IPS-NIHi11 (cell line): ENCODE measurements at places on chromosomes 11 and 22.

- DNase-seq: no peak
Observed at GRCh38 chr11:44488165-44488965, 77.1 kb upstream of the CD82 start.

DNA sequence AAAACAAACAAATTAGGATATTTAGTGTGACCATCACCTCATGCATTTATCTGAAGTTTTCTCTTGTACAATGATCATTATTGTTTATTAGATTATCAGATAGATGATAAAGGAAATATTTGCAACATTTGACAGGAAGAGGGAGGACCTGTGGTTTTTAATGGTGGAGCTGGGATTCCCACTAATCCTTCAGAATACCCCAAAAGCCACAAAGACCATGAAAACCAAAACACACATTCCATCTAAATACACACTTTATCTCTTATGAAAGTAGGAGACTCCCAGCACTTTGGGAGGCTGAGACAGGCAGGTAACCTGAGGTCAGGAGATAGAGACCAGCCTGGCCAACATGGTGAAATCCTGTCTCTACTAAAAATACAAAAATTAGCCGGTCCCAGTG, 7.6 kb upstream of the NDUFV1 start:
- DNase-seq: no peak

DNA sequence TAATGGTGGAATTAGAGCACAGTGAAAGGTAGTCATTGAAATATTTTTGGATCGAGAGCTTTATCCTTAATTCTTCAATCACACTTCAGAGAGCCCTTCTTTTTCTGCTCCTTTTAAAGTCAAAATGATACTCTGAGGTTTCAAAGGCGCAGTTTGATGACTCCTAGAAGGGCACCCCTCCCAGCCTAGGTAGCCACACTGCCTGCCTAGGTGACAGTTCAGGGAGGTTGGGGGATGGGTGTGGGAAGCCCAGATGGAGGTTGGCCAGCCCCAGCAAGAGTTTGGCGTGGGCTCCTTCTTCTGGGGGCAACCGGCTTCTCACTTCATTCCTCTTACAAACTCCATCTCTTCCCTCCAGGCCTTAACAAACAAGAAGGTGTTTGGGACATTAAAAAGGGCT, 28.6 kb upstream of the PHF21A start:
- no peak for DNase-seq

- DNase-seq: no peak
Observed at GRCh38 chr11:57801183-57801485, 39.5 kb downstream of the CTNND1 start.

DNA sequence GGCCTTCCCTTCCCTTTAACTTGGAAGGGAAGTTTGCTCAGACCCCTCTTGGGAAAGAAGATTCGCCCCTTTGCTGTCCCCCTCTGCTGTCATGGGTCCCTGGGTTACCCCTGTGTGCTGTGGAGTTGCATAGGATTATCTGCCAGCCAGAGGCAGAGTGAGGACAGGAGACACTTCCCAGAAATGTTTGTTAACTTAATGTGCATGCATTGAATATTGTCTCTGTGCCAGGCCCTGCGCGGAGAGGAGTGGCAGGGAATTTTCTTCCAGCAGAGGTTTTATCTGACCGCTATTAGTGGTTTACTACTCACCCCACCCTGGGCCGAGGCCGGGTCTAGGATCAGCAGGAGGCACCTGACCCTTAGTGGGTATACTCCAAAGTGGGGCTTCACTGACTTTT, 894.8 kb downstream of the TBC1D22A start:
- no peak for DNase-seq

DNA sequence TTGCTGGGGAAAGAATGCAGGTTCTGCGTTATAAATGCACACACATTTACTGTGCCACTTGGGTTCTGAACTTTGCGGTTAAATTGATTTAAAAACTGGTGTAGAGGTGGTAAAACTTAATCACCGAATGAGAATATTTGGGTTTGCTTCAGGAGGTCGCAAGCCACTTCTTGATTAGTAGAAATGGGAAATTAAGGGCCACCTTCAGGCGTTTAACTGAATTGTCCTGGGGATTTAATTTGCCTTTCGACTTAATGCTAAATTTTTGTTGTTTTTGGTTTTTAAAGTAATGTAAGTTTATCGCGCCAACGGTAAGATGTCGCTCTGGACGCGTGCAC, 459 bp upstream of the NCR3LG1 start:
- DNase-seq: no peak

GRCh38 chr22:39877079-39877845, 16.3 kb downstream of the ENTHD1 start:
- DNase-seq: no peak

DNA sequence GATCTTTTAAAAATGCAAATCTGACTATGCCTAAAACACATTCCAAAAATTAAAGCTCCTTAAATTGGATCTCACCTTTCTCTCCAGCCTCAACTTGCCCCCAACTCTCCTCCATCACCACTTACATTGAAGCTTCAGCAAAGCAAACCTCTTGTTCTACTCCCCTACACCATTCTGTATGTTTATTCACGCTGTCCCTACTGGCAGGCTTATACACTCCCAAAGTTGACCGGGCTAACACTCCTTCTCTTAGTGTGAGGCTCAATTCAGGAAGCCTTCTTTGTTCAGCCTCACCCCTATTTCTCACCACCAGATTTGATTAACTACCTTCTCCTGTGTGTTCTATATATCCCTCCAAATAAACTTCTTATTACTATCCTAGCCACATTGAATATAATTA, 1.8 kb upstream of the GDPD4 start:
- no peak for DNase-seq

- no peak for DNase-seq
Observed at GRCh38 chr11:3156661-3157311, 8.3 kb downstream of the OSBPL5 start.

- DNase-seq: no peak
Observed at GRCh38 chr11:100459811-100460210, 227.3 kb upstream of the ARHGAP42 start.

DNA sequence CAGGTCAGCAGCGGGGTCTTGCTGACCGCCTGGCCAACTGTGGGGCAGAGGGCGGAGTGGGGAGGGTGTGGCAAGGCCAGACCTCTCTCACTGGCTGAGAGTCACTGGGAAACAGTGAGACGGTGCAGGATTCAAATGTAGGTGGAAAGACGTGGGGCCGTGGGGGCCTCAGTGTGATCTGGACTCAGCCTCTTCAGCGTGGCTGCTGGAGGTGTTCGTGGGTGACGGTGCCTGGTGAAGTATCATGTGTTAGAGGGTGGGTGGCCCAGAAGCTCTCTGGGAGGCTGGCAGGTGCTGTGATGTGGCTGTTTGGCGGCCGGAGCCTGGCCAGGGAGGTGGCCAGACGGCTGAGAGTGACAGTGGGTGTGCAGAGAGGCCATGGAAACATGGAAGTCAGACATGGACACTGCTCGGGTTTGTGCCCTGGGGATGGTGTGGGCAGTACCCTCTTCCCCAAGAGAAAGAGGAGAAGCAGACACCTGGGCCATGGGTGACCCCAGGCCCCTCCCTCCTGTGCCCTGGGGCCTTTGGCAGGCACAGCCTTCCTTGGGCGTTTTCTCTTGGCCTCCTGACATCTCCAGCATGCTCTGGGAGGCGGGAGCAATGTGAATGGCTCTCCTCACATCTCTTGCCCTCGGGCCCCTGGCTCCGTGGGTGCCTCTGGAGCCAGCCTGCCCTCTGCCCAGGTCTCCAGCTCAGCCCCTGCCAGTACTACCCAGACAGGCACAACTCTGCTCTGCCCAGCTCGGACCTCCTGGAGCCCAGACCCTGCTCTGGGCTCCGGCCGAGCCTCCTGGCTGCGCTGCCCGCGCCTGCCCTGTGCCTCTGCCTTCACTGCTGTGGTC, 10.1 kb upstream of the ACR start:
- DNase-seq: no peak

- DNase-seq: no peak
Observed at GRCh38 chr11:105132716-105133511, 6.7 kb downstream of the CARD18 start.

DNA sequence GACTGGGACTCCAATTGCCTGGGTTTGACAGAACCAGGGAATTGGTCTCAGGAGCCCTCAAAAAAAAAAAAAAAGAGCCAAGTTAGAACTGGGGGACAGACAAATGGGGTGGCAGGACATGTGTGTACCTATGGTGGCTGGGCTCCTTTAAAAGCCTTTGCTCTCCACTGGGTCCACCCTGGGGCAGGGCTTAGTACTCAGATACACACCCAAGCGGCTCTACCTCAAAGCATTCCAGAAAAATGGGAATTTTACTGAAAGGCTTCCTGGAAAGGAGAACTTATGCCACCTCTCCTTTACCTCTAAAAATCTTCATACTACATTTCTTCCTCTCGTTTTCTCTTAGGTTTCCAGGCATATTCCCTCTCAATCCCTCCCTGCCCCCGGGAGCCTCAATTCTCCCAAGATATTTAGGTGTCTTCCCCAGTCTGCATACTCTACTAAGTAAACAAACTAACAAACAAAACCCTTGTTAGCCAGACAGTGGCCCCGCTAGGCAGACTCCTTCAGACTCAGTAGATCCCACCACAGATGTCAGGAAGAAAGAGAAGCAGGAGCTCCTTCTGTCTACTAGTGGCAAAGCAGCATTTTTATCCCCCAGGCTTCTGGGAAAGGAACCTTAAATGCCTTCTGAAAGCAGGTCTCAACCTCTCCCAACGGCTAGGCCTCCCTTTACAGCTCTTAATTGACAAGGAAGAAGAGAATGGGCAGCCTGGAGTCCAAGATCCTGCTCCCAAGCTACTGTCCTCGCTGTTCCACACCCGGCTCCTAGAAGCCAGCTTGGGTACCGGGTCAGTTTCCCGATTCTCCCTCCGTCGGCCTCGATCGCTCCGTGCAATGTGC, 653 bp downstream of the PCSK7 start:
- no peak for DNase-seq

DNA sequence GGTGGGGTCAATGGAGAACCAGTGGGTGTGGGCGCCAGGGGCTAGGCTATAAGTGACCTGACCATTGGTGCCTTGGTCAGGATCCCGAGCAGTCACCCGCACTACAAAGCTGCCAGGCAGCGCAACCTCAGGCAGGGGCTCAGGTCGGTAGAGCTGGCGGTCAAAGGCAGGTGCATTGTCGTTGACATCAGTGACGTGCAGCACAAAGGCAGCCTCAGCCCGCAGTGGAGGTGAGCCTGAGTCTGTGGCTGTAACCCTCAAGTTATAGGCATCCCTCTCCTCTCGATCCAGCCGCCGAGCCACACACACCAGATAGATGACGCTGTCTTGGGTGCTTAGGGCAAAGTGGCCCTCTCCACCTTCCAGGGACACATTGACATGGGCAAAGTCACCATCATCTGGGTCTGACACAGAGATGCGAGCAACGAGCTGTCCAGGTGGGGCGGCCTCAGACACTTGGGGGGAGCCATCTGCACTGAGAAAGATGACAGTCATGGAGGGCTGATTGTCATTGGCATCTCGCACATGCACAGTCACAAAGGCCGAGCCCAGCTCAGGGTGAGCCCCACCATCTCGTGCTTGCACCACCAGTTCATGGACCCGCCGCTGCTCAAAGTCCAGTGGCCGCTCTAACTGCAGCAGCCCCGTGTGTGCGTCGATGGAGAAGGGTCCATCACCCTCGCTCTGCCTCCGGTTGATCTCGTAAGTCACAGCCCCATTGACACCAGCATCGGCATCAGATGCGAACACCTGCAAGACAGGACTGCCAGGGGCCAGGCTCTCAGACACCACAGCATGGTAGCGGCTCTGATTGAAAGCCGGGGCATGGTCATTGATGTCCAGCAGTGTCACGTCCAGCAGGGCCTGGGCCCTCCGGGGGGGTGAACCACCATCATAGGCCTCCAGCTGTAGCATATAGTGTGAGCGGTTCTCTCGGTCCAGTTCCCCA, 15.3 kb downstream of the DCHS1 start:
- no peak for DNase-seq

DNA sequence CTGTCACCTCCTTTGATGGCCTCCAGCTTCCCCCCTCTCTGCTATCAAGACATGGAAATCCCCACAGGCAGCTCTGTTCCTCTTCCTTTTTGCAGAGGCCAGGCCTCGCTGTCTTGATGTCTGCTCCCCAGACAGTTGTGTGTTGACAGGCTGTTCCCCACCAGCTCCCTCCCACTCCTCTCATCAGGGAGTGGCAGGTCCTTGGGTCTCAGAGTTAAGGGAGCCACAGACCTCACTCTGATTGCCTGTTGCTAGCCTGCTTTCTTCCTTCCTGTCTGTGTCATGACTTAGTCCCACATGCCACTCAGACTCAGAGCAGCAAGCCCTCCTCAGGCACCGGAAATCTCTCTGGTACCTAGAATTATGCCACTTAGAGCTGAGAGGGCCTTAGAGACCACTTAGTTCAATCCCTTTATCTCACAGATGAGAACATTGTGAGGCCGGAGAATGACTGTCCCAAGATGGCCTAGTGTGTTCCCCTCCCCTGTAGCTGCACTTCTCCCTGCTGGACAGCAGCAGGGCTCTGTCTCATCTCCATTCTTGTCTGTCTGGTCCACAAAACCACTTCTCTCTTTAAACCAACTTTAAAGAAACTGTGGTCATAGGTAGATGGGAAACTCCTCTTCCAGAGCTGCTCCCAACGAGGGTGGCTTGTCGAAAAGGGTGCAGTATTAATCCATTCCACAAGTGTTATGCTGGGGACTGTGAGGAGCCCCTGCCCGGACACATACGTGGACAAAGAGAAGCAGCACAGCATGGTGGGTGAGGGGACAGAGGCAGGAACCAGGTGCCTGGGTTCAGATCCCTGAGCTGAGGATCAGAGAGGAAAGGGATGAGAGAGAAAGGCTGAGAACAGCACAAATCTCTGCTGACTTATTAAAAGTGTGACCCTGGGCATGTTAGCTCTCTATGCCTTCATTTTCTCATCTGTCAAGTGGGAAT, 4.2 kb downstream of the AMPD3 start:
- DNase-seq: no peak

GRCh38 chr11:130426837-130427341, 1.5 kb downstream of the ADAMTS8 start:
- no peak for DNase-seq

DNA sequence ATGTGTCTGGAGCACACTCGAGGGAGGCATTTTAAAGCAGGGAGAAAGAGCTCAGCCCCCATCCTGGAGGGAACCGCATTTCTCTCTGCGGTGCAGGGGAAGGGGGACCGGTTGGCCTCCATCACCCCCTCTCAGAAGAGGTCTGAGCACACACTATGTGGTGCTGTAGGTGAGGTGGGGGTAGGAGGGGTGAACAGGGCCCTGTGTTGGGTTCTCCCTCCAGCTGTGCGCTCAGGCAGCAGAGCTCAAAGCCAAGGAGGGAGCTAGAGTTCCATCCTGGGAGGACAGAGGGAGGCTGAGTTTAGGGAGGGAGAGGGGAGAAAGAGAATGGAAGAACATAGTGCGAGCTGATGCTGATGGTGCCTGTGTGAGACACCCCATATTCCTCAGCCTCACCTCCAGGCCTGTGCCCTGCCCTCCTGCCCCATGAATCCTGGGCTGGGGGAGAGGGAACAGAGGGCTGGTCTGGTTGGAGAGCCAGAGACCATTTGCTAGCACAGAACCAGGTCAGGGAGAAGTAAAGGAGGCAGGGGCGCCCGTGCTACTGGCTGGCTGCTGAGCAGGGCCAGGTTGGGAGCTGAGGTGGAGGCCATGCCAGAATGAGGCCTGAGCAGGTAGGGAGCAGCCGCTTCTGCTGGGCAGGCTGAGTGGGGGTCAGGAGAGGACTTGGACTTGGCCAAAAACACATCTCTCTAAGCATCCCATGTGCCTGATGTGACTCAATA, 43.7 kb downstream of the ALX4 start:
- no peak for DNase-seq
